ENCODE measurements at places on chromosomes 5 and 9.

GRCh38 chr5:59600153-59600552 lies 293.4 kb downstream of the PDE4D start:
- no peak for DNase-seq

DNA sequence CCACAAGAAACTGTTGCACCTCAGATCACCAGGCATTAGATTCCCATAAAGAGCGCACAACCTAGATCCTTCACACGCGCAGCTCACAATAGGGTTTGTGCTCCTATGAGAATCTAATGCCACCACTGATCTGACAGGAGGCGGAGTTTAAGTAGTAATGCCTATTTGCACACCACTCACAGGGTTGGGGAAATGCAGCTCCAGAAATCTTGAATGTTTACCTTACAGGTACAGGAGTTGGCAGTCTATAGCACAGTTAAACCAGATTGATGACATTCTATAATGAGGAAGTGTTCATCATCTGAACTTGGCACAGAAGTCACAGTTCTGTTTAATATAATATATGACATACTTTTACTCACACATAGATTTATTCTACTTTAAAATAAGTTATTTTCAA lies 732.2 kb upstream of the ZNF608 start:
- no peak for DNase-seq

DNA sequence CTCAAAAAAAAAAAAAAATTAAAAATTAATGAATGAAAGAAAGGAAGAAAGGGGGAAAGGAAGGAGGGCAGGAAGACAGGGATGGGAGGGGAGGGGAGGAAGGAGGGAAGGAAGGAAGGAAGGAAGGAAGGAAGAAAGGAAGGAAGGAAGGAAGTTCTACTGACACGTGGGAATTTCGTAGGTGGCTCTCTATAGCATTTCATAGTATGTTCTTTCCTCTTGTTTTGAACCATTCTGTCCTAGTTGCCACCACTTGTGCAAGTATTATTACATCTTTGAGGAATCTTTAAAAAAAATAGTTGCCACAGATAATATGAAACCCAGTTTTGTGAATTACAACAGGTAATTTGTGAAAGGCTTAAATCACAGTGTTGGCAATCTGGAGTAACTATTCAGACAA lies 253.8 kb downstream of the BNC2 start:
- no peak for DNase-seq

DNA sequence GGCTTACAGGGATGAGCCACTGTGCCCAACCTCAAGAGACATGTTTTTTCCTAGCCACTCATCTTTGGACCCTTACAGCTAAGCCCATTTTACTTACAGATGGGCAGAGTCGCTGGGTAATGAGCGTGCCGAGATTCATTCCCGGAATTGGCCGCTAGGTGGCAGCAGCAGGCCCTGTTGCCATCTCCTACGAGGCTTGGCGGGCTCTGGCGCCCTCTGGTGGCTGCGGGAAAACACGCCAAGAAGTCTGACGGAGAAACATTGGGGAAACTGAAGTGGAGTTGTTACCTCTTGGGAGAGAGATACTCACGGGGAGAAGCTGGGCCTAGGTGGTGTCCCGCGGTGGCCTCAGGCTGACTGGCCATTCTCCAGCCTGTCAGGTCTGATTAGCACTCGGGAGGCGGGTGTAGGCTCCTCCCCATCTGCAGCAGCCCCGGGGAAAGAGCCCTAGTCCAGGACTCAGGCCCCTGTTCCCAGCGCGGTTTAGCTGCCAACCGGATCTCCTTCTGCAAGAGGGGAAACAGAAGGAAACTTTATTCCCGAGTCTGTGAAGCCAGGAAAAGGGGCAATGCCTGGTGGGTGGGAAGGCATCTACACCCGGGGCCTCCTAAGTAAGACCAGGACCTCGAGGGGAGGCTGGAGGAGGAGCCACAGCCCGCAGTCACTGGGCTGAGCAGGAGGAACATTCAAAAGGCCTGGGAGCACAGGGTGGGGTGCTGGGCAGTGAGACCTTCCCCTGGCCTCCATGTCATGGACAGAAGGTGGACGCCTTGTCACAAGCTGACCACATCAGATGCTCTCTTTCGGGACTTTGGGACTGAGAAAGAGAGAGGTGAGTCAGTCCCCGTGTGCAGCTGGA lies 9.7 kb downstream of the PTGES2 start:
- peak; percentile 94 for DNase-seq

DNA sequence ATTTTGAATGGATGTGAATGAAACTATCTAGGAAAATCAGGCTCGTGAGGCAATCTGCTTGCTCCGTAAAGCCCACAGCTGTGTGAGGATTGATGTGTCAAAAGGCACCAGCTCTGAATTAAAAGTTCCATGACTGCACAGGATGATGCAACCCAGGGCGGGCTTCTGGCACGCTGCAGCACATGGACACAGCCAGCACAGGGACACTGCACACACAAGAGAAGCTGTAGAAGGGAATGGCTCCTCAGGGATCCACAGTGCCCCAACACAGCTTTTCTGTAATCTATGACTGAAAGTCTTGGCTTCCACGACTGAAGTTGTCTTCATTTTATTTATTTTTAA lies 151.0 kb downstream of the GCNT1 start:
- DNase-seq = no peak

DNA sequence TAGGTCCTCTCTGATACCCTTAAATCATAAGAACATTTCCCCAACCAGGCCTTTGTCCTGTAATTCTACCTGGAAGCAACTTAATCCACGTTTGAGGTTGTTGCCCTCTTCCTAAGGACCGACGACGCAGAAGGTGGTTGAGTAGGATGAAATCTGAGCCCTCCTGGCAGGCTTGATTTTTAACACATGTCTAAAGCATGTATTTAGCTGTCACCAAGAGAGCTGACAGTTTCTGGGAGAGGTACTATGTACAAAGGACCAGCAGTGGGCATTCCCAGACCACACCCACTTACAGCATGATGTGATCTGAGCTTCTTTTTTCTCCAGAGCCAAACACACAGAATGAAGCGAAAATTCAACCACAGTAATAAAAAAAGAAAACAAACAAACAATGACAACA lies 260.9 kb downstream of the SH3GL2 start:
- no peak for DNase-seq

DNA sequence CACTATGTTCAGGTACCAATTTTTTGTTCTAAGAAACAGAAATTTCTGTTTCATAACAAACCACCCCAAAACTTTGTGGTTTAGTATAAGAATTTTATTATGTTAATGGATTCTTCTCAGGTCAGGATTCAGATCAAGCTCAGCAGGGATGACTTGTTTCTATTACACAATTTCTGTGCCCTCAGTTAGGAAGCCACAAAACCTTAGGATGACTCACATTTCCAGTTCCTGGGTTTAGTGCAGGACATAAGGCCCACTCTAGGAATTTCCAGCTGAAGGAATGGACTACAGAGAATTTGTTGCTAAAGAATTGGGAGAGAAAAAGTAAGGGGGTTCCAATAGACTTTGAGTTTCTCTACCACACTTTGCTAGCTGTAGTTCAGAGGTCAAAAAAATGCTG lies 629.3 kb downstream of the ANXA1 start:
- no peak for DNase-seq

DNA sequence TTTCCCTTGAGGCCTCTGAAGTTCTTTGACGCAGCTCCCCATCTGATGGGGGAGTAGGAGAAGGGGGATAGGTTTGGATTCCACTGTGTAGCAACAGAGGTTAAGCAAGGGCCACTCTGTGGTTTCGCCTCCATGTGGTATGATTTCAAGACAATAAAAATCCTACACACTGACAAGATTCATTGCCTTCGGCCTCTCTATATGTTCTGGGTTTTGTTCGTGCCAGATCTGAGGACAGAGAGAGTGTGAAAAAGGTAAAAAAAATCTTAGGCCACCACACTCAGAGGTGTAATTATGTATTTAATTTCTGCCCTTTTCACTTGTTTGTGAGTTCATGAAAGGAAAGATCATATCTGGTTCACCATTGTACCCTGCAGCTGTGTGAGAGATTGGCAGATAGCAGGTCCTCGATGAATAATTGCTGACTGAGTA lies 715.2 kb upstream of the ZNF608 start:
- no peak for DNase-seq
